ENCODE measurements at places on chromosomes 3 and 15. TPM values are rescaled to one million over a fixed set of nuclear protein-coding genes. Genes with fewer than 3 reads are reported as not detected.

The PIGBOS1 gene
- 12.1 TPM for total RNA-seq

GRCh38 chr3:129534428-129535027, 6.1 kb downstream of the RHO start:
- no peaks in the 10 kb centered on the region for H3K36me3 ChIP-seq
- no peak overlapping the region for H3K4me3 ChIP-seq
- H3K27me3 ChIP-seq = no peaks in the 10 kb centered on the region
- peaks cover 11% of the 10 kb centered on the region for H3K4me1 ChIP-seq
- H3K27ac ChIP-seq = no peak overlapping the region
- no peak for DNase-seq

DNA sequence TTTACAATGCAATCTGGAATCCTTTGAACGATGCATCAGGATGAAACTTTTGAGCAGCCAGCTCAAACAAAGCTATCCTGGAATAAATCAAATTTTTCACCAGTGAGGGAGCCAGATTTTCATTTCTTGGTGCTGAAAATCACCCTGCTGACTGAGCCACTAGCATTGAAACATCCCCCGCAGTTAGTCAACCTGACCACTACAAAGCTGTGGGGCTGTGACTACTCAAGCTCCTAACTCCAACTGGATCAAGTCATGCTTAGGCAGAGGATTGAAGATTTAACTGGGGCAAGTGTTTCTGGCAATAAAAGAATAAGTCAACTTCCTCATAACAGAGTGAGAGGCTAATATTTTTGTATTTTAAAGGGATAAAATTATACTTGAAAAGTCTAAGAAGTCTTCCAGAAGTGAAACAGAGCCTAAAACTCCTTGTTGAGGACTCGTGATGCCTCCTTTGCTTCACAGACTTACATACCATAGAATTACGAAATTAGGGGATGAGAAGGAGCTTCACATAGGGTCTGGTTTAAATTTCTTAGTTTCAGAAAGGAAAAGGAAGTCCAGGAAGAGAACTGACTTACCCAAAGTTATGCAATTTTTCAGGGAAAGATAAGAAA, 177.8 kb downstream of the SERPINI1 start:
- H3K36me3 ChIP-seq = no peaks in the 10 kb centered on the region
- H3K27ac ChIP-seq = no peak overlapping the region
- H3K27me3 ChIP-seq = no peaks in the 10 kb centered on the region
- no peaks in the 10 kb centered on the region for H3K4me1 ChIP-seq

The MUSTN1 gene
- total RNA-seq = 2.2 TPM

DNA sequence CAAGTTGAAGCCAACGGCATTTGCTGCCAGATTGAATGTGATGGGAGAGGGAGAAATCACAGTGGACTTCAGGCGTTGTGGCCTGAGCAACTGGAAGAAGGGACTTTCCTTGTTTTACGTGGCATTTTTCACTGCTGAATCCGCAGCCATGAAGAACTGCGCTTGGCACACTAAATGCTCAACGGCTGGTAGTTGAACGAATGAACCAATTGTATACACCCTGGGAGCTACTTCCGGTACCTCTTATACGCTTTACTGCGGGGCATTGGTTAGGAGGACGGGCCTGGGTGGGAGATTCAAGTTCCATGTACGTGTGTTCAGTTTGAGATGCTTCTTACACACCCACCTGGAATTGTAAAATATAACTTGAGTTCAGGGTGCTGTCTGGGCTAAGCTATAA, 5.2 kb downstream of the SYNM start:
- no peak for DNase-seq
- H3K36me3 ChIP-seq = no peaks in the 10 kb centered on the region

The NEK10 gene
- total RNA-seq = 2.7 TPM

The CHST2 gene
- 2.5 TPM for total RNA-seq

DNA sequence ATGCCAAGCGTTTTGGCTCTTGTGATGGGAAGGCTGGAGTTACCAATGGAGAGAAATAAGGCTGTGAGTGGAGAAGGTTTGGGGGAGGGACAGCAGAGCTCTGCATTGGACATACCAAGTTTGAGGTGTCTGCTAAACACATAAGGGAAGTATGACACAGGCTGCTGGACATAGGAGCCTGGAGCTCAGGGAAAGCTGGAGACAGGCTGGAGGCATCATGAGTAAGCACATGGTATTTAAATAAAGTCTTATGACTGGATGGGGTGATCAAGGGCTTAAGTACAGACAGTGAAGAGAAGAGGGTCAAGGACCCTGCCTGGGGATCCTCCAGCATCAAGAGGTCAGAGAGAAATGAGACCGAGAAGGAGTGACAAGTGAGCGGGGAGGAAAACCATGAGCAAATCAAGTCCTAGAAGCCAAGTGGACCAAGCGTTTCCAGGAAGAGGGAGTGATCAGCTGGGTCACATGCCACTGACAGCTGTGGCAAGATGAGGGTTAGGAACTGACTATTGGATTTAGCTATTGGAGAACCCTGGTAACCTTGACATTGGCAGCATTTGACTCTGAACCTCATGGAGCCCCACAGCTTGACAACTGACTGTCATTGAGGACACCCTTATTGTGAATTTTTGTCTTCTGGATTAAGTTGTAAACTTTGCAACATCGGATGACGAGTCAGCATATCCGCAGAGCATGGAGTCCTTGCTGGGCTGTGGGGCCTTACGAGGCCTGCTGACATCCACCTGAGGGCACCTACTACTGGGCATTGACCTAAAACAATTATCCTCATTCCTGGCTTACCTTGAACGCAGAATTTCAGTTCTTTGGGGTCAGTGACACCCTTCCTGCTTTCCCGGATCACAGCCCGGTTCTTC, 78.7 kb upstream of the ETV5 start:
- no peak overlapping the region for H3K4me3 ChIP-seq
- no peaks in the 10 kb centered on the region for H3K36me3 ChIP-seq
- no peak for DNase-seq
- H3K27ac ChIP-seq = no peak overlapping the region
- no peaks in the 10 kb centered on the region for H3K4me1 ChIP-seq
- H3K27me3 ChIP-seq = no peaks in the 10 kb centered on the region

The CYP11A1 gene
- 51.8 TPM for total RNA-seq

The VPS18 gene
- total RNA-seq = 21.8 TPM

- no peaks in the 10 kb centered on the region for H3K27me3 ChIP-seq
- no peaks in the 10 kb centered on the region for H3K36me3 ChIP-seq
- no peak overlapping the region for H3K4me3 ChIP-seq
- H3K4me1 ChIP-seq = no peaks in the 10 kb centered on the region
Measured at GRCh38 chr15:94164971-94165370, 66.4 kb upstream of the MCTP2 start.

DNA sequence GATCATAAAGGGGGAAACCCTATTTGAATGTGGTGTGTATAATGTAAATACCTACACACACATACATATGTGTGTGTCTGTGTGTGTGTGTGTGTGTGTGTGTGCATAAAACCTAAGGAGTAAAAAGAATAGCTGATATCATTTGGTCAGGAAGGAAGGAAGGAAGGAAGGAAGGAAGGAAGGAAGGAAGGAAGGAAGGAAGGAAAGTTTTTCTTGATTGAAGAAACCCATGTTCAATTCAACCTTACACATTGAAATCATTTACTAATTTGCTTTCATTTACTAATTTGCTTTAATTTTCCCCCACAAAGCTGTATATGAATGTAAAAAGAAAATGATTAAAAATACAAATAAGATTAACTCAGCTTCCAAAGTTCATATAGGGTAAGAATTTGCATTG, 386.6 kb downstream of the ROBO2 start:
- H3K4me1 ChIP-seq = no peaks in the 10 kb centered on the region
- no peaks in the 10 kb centered on the region for H3K27me3 ChIP-seq
- no peak overlapping the region for H3K4me3 ChIP-seq
- no peak overlapping the region for H3K27ac ChIP-seq
- H3K36me3 ChIP-seq = no peaks in the 10 kb centered on the region
- no peak for DNase-seq

DNA sequence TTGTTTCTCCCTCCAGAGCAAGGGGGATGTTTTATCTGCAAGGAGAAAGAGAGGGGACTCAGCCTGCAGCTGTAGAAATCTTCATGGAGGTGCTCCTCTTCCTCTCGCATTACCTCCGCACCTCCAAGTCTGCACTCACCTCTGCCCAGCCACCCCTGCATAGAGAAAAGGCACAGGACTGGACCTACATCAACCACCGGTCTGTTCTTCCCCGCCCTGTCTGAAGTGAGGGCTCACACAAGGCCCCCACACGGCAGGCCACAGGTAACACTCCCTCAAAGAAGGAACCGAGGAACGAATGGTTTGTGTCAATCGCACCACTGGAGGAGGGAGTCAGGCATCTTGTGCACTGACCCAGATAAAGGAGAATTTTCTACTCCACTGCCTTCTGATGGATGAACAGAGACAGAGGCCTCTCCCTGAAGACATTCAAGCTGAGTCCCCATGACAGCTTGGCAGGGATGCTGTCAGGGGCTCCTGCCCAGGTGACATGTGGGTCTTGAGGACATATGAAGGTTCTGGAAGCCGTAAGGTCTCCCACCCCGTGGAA, 260.3 kb downstream of the XXYLT1 start:
- no peak overlapping the region for H3K27ac ChIP-seq
- no peaks in the 10 kb centered on the region for H3K27me3 ChIP-seq
- DNase-seq = no peak
- no peaks in the 10 kb centered on the region for H3K36me3 ChIP-seq

DNA sequence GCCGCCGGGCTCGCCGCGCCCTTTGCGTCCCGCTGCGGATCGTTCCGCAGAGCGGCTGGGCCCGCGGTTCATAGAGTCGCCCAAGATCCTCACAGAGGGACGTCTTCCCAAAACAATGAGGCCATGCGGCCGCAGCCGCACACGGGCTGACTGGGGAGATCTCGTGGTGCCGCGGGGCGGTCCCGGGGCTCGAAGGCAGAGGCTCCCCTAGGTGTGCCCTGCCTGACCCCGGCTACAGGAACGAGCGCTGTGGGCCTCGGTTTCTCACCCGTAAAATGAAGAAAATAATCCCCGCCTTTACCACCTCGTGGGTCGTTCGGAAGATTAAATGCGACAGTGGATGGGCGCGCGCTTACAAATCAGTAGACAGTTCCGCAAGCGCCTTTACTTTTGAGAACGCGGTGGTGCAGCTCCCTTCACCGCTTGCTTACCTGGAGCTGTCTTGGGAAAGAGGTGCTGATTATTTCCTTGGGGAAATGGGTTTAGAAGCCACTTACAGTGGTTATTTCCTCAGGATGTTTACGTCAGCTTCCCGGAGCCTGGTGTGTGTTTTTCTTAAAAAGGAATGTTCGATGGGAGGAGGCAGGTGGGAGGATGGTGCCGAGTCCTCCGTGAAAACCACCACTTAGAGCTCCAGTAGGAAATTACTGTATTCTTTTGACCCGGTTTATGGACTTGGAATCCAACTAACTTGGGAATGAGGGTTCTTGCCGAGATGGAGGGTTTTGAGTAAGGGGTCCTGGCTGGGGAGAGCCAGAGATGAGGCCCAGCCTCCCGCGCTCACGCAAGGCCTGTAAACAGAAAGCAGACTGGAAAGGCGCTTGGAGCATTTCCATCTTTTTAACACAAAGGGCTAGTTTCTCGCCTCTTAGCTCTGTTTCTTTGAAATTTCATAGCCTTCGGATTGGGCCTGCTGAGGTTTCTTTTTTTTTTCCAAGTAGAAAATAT, 1.9 kb upstream of the MEX3B start:
- H3K27me3 ChIP-seq = no peaks in the 10 kb centered on the region
- H3K36me3 ChIP-seq = no peaks in the 10 kb centered on the region
- peak overlapping the region; percentile 78 for H3K4me3 ChIP-seq
- peak; percentile 30 for DNase-seq
- peak overlapping the region; percentile 90 for H3K27ac ChIP-seq

- H3K4me3 ChIP-seq = no peak overlapping the region
- no peaks in the 10 kb centered on the region for H3K36me3 ChIP-seq
- no peaks in the 10 kb centered on the region for H3K4me1 ChIP-seq
- no peak for DNase-seq
Measured at GRCh38 chr15:59746777-59747176, 57.7 kb upstream of the BNIP2 start.

DNA sequence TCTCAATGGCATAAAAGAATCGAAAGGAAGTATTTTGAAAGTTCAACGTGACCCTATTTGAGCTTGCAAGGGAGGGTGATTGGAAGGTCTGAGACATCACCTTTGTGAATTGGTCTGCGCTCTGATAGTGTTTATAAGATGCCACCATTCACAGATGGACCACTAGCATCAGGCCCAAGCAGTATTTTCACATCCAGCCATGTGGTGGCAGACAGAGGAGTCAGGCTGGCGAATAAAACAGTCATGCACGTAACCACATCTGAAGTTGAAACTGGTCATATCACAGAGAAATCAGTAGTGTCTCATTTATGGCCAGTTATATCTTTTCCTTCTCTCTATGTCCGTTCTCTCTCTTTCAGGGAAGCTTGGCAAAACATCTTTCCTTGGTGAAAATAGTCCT, 170.1 kb upstream of the ONECUT1 start:
- H3K4me1 ChIP-seq = no peaks in the 10 kb centered on the region
- H3K27ac ChIP-seq = no peak overlapping the region
- no peak for DNase-seq
- H3K4me3 ChIP-seq = no peak overlapping the region

DNA sequence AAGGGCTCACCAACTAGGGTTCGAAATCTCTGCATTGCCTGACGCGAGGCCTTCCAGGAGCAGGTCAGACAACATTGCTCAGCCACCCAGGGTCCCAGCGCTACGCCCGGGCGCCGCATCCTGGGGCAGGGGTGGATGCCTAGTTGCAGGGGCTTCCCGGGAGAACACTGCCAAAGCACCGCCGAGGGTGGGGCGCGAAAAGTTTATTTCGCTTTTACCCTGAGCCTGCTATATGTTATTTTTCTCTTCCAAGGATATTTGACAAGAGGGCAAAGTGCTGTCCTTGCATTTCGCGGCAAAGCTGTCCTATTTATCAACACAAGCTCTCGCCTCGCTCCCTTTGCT, 549 bp upstream of the SOX14 start:
- no peaks in the 10 kb centered on the region for H3K27me3 ChIP-seq
- H3K4me1 ChIP-seq = no peaks in the 10 kb centered on the region
- no peak for DNase-seq
- H3K27ac ChIP-seq = no peak overlapping the region
- no peaks in the 10 kb centered on the region for H3K36me3 ChIP-seq
- no peak overlapping the region for H3K4me3 ChIP-seq

The PODXL2 gene
- total RNA-seq = 14.3 TPM

- no peaks in the 10 kb centered on the region for H3K27me3 ChIP-seq
- no peaks in the 10 kb centered on the region for H3K4me1 ChIP-seq
- no peak overlapping the region for H3K27ac ChIP-seq
- no peak overlapping the region for H3K4me3 ChIP-seq
Measured at GRCh38 chr3:69205385-69205784, 83.0 kb upstream of the LMOD3 start.

The YEATS2 gene
- 23.8 TPM for total RNA-seq

The NDUFAF3 gene
- total RNA-seq = 129 TPM

- H3K27me3 ChIP-seq = no peaks in the 10 kb centered on the region
- no peaks in the 10 kb centered on the region for H3K4me1 ChIP-seq
- H3K36me3 ChIP-seq = no peaks in the 10 kb centered on the region
- no peak overlapping the region for H3K27ac ChIP-seq
- H3K4me3 ChIP-seq = no peak overlapping the region
Measured at GRCh38 chr3:47874913-47875312, 72.0 kb downstream of the DHX30 start.

- H3K36me3 ChIP-seq = no peaks in the 10 kb centered on the region
- H3K27me3 ChIP-seq = no peaks in the 10 kb centered on the region
- no peak for DNase-seq
- H3K27ac ChIP-seq = no peak overlapping the region
- no peaks in the 10 kb centered on the region for H3K4me1 ChIP-seq
- H3K4me3 ChIP-seq = no peak overlapping the region
Measured at GRCh38 chr3:99430348-99431134, 207.9 kb upstream of the COL8A1 start.

- H3K27ac ChIP-seq = peak overlapping the region; percentile 19
- H3K27me3 ChIP-seq = no peaks in the 10 kb centered on the region
- H3K4me1 ChIP-seq = no peaks in the 10 kb centered on the region
- DNase-seq = no peak
- H3K4me3 ChIP-seq = no peak overlapping the region
- no peaks in the 10 kb centered on the region for H3K36me3 ChIP-seq
Measured at GRCh38 chr3:180420804-180421203, 181.2 kb upstream of the TTC14 start.
